ENCODE measurements at places on chromosomes 4 and X.
A peak's percentile ranks its signal among the peaks of the same experiment; 100 is the strongest.

DNA sequence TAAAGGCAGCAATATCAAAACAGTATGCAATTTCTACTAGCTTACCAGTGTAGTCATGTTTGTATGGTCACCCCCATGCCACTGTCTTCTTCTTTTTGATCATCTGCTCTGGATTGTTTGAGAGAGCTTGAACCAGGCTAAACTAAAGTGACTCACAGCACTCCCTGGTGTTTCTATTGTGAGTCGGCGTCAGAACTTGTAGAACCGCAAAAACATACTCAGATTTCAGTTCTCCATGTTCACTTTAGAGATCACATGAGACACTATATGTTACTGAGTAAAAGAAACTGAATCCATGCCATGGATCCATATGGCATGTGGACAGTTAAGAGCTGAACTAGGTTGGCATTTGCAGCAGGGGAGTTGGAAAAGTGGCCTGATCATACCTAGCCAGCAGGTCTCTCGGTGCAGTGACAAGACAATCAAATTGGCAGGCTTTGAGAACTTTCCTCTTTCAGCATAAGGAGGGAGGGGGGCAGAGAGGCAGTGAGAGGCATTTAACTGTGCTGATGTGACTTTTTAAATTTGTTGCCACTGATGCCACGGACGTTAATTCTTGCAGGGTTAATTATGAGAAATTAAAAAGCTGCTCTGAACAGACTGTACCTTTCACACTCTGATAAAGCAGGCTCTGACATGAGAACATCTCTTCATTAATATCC, 88.4 kb downstream of the AFF2 start:
- DNase-seq: no peak

GRCh38 chrX:153353416-153353815, 19.5 kb downstream of the ZNF275 start:
- no peak for DNase-seq

DNA sequence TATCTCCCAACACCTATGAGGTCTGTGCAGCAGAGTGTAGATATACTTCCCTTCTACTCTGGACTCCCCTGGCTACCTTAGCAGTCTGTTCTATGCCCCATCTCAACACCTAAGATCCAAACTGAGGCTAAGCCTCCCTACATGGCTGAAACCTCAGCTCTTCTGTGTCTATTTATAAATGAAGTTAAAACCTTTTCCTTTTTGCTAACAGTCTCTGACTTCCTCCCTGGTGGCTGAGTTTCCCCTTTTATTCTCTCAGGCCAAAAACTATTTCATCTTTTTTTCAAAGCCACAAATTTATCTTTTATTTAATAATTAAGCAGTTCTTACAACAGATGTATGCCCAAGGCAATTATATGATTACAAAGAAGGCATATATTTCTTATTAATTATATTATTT, 111.8 kb upstream of the STIM2 start:
- no peak for DNase-seq

DNA sequence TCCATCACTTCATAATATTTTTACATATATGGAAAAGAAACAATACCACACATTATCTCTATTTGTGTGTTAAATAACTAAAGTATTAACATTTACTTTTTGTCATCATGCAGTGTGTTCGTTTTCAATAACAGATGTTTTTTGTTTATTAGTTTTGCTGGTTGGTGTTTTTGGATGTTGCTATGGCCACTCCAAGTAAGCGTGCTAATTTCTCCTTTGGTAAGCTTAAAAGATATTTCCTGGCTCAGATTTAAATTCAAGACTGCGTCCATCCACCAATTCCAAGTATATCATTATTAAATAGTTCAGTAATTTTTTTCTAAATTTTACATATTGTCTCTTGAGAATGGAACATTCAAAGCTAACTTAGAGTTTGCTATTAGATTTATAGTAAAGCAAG, 235.4 kb upstream of the IL1RAPL1 start:
- no peak for DNase-seq

DNA sequence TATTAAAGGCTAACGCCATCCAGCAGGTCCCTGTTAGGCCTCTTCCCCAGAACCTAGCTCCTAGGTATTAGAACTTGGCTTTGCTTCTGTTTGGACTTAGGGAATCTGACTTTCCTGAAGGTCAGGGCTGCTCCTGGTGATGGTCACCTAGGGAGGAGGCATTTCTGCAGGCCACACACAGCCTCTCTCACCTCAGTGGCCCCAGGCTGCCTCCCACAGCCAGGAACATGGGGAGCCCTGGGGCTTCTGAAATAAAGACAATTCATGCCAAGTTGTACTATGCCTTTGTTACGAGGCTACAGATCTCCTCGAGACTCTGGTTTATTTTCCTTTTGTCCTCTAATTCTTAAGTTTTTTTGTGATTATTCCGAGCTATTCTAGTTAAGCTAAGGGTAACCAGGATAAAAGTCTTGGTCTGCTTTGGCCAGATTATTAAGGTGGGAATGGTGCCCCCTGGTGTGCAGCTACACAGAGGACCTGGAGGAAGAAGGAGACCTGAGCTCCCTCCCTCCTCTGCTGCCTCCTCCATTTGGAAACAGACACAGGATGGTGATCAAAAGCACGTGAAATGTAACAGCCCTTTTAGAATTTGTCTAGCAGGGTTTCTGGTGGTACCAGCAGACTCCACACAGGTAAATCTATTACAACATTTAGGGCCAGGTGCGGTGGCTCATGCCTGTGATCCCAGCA, 131.0 kb downstream of the DCLK2 start:
- peak; percentile 33 for DNase-seq

GRCh38 chr4:5863461-5864113, 29.3 kb downstream of the CRMP1 start:
- peak; percentile 80 for DNase-seq

- DNase-seq: no peak
These were observed 42.6 kb downstream of the RGS12 start for GRCh38 chr4:3335385-3335784.

DNA sequence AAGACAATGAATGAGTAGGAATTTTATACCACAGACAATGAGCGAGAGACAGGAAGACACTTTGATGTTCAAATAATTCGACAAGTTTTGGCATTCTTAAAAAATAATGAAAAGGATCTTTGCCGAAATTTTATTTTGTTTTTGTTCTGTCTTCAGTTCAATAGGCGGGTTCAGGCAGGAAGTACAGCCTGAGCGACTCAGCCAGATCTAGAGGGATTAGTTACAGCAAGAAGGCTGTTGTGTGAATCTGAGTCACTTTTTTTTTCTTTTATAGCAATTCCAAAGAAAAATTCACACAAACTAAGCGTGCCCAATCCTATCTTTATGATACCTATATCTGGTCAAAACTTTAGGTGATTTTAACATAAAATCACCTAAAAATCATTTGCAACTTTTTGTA, 505.4 kb upstream of the FAM241A start:
- DNase-seq: no peak

Data from activated T-cell treated with anti-CD3 and anti-CD28 coated beads, Interleukin-2, amount 50 U/mL, for 72 hours (primary cell).